ENCODE measurements at places on chromosomes 6 and 20.

DNA sequence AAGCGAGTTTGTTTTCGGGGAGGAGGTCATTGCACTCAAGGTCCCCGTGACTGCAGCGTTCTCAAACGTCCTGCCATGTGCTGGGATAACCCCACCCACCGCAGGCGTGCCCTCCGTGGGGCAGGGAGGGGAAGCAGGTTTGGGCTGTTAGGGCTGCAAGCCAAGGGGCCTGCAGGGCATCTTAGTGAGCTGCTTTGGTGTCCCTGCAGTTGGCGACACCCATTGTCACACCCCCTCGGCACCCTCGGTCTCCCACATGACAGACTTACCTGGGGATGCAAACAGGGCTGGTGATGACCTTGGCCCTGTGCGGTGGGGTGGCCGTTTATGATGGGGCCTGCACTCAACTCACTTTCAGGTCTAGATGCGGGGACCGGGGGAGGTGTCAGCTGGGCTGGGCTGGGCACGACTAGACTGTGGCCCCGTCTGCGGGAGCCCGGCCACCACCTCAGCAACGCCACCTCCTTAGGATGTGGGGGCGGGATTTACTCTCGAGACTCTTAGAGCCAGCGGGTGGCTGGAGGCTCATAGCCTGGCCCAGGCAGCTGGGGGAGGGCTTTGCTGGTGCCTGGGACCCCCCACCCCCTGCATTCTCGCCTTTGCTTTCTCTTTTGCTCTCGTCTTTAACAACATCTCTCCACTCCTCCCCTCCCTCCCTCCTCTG is 6.5 kb upstream of the GATA5 start:
- no peak for DNase-seq

DNA sequence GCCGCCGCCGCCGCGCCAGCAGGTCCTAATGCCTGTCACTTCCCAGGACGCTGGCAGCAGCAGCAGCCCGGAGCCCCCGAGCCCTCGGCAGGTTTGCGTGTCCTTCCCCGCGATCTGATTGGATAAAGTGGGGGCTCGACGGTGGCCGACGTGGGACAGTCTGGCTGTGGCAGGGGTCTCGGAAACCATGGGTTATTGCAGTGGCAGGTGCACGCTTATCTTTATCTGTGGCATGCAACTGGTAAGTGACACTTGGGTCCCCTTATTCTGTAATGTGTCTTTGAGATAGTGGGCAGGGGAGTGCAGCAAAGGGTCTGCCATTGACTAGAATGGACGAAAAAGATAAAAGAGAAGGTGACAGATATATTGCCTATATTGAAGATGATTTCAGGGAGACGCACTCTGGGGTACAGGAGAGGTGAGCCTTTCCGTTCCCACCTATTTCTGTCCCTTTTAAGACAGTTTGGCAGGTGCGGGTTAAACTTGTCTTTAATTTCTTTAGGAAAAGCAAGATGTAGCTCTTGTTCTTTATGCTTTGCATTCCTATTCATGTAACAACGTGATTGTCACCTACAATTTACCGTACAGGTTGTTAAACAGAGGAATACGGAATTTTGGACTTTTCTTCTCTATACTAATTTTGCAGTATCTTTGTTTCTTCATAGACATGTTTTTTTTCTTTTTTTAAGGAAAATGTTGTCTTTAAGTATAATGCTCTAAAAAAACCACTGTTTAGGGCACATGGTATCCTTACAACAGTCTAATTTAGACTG is 535 bp downstream of the NKAIN2 start:
- DNase-seq: no peak

- DNase-seq: no peak
Measured at GRCh38 chr20:48231253-48231930, 446.1 kb upstream of the SULF2 start.

DNA sequence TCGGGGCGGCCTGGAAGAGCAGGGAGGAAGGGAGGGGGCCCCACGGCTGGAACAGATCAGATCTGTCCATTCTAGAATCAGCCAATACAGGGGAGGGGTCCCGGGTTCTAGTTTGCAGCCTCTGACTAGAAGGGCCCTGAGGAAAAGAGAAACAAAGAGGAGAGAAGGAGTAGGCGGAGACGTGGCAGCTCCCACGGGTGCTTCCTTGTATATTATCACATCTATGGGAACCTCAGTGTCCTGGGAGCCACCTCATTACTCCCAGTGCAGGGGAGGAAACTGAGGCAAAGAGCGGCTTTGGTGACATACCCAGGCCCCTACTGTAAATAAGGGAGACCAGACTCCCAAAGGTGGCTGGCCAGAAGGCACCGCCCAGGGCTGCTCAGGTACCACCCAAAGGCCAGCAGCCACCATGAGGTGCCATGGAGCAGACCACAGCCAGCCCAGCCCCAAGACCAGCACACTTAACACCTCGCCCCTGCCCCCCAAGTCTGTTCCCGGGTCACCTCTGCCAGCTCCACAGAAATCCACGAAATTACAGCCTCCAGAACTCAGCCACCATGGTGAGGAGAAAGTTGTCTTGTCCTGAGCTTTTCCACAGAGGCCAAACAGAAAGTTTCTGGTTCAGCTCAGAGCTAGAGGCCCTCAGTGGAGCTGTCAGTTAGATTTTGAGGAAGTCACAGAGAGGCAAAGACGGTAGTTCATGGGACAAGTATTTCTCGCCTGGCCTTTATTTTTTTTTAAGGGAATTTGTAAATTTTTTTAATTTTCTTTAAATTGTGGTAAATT is 2.1 kb downstream of the ZC3H12D start:
- no peak for DNase-seq

DNA sequence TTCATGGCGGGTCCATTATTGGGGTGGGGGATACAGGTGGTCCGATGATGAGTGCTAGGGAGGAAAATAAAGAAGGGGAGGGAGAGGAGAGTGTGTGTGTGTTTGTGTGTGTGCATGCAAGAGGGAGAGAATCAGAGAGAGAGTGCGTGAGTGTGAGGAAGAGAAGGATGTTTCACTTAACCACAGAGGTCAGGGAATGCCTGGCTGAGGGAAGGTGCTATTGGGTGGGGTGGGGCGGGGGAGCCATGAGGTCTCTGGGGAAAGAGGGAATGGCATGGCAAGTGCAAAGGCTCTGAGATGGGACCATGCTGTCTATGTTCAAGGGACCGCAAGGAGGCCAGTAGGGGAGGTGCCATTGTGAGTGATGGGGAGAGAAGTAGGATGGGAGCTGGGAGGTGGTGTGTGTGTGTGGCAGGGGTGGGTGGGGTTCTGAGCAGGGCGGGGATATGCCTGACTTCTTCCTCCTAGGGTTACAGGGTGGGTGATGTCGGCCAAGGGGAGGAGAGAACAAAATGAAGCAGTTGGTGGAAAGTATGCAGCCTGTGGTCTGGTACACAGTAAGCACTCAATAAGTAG is 23.0 kb downstream of the CEBPB start:
- no peak for DNase-seq

- no peak for DNase-seq
Measured at GRCh38 chr6:73878403-73878802, 182.4 kb downstream of the CD109 start.

DNA sequence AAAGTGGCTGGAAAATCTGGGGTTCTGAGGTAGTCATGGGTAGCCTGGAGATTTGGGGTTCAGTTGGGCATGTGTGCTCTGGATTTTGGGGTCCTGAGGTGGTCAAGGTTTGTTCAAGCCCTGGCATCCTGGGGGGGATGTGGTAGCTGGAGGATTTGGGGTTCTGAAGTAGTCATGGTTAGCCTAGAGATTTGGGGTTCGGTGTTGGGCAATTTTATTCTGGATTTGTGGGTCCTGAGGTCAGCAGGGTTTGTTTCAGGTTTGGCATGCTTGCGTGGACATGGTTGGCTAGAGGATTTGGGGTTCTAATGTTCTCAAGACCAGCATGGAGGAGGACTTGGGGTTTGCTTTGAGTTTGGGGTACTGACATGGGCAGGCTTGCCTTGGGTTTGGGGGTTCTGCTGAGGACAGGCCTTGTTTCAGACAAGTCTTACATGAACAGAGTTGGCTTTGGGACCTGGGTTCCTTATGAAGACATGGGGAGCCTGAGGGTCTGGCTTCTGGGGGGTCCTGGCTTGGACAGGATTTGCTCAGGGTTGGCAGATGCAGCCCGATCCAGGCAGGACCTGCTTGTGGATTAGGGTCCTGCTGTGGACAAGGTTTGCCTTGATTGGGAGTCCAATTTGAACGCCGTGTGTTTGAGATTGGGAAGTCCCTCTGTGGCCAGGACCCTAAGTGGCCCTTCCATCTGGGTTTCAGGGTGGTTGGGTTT is 906 bp downstream of the ANKRD60 start:
- no peak for DNase-seq

DNA sequence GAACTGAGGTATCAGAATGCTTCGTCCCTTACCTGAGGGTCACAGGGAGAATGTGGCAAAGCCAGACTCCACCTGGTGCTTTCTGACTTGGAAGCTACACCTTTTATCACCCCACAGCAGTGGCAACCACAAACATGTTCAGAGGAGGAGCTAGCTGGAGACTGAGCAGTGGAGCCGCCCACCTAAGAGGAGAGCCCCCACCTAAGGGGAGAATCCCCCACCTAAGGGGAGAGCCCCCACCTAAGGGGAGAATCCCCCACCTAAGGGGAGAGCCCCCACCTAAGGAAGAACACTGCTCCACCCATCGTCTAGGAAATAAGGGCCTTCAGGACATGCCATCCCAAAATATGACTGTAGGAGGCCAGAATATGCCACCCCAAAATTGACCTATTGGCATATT is 4.0 kb downstream of the SLC52A3 start:
- no peak for DNase-seq

DNA sequence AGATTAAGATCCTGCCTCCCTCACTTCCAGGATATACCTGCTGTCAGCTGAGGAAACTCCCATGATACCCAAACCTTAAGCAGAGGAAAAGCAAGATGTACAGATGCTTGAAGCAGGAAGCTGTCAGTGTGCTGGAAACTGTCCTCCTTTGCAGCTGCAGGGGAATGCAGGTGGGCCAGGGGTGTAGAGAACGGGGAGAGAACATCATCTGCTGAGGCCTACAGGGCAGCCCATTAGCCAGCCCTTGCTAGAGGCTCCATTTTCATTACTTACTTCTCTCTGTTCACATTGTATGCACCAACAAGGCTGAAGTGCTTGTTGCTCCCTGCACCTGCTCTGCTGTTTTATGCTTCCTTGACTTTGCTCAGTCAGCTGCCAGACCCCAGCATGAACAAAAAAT is 119.1 kb downstream of the PRND start:
- DNase-seq: peak; percentile 45

- DNase-seq: no peak
Measured at GRCh38 chr20:15240801-15241200, 903.4 kb upstream of the FLRT3 start.

DNA sequence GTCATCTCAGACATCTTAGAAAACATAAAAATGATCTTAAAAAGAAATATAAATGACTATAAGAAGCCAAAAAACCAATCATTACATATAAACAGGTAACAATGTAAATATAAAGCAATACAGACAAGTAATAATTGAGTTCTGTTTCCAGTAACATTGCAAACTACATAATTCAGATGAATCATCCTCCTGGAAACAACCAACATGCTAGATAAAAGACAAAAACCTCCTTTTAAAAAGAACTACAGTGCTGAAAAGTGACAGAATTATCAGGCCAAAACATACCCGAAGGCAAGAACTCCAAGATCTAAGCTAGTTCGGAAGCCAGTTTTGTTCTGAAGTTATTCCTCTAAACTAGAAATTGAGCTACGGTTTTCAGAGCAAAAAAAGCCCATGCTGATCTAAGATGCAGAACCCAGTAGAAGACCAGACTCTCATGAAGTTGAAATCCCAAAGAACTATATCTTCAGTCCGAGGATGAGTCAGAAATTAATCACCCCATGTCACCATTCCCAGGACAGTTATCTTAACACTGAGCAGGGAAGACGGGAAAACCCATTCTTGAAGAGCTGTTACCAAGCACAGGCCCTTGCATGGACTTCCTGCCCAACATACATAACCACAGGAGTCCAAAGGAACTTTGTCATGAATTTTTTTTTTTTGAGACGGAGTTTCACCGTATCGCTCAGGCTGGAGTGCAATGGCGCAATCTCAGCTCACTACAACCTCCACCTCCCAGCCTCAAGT is 9.8 kb downstream of the PGM3 start:
- no peak for DNase-seq

DNA sequence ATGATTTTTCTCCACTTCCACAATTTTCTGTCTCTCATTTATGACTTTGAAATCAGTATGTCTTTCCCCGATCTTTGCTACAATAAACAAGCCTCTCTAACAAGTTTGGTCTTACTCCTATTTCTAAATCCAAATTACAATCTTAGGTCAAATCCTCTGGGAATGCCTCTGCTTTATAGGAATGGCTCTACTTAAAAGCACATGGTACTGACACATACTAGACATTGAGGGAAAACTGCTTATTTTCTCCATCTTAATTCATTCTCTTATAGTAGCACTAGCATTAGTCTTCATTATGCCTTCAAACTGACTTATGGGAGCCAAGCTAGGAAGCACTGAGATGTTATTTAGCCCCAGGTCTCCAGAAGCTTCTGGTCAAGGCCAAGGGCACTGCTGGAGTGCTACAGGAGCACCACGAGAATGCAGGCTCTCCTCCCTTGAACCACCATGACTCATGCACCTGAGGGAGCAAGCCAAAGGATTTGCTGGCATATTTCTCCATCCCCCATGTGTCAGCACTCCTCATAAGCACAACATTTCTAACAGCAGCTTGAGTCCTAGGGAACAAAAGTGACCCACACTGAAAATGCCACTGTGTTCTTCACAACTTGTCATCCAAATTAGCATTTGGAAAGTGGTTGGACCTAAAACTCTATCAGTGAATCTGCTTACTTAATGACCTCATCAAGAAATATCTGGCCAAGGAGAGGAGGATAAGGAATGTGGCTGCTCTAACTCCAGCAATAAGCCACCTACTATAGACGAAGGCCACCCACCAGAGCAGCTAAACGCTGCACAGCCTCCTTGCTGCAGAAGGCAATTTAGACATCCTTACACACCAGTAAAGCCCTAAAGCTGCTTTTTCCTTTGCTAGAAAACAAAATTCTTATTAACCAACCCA is 156.8 kb upstream of the KCNQ5 start:
- DNase-seq: no peak

- peak; percentile 34 for DNase-seq
Measured at GRCh38 chr6:72411872-72412708, 209.8 kb upstream of the KCNQ5 start.

GRCh38 chr6:53279293-53279692 is 69.5 kb downstream of the ELOVL5 start:
- DNase-seq: no peak

DNA sequence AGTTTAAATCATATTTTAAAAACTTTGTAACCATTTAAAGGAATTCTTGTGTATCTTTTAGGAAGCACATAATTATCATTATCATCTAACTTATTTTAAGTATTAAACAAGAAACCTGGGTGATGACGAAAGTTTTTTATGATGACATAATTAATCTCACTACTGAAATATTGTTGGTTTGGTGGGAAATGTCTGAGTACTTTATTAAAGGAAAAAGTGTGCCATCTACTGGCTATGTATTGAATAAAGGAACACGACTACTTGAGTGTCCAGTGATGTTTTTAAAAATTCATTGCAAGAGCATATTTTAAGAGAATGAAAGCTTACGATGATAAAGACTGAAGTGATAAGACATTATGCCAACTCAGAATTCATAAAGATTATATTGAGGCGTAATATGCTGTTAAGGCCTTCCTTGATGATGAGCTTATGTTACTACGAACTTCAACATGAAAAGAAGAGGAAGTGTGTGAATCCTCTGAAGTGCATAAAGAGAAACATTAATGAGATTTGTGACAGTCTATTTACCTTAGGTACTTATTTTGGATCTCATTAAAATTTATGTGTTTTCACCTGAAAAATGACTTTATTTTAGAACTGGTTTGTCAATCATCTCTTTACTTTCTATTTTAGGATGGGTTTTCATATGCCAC is 12.0 kb upstream of the TRMT11 start:
- peak; percentile 27 for DNase-seq
